Renal pelvis (tissue), 12 donors: ENCODE measurements at places on chromosomes 12 and 14. TPM values are rescaled to one million over a fixed set of nuclear protein-coding genes. Genes with fewer than 3 reads are reported as not detected.

DNA sequence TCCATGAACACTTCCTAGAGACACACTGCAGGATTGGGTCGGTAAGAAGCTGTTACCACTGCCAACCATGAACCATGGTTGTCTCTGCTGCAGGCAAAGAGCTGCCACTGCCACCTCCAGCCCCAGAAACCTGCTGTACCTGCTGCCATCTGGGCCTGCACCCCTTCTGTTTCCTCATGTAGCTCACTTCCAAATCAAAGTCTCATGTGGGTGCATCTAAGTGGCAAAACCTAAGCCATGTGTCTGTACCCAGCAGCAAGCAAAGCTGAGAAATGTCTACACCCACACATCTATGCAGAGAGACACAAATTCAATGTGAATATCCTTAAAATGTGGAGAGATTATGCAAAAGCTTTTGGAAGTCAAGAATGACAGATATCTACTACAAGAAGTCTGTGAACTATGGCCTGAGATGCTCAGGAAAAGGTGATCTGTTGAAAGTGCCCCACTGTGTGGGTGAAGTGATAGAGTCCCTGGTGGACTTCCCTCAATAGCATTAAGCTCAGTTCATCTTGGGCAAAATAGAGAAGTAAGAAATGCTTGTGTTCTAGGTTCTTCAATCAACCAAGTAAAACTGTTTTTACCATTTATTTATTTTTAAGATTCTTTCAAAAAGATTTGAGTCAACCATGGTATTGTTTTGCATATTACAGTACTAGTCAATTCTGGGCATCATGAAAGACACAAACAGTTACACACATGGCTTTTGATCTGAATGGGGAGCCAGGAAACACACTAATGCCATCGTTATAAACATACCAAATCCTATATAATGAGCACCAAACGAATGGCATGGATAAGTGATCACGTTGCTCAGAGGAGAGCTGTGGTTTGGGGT is 64.4 kb downstream of the FOS start:
- no peak for DNase-seq

DNA sequence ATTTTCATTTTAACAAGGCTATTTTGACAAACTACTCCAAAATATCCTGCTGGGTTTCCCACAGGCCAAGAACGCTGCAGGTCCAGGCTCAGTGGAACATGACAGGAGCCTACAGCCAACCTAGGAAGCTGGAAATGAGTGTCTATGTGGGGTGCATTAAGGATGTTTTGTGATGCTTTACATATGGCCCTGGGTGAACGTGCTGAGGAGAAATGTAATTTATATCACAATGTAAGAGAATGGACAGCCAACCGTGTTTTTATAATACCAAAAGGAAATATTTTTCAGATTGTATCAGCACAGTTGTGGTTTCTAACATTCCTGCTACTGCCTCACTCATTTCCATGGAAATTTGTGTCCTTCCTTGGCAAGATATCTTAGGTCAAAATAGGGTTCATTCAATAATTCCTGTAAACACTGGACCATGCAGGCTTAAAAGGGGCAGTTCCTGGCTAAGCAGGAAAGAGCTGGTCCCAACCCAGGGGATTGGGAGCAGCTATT is 51.5 kb downstream of the ST8SIA1 start:
- peak; percentile 23 for DNase-seq

DNA sequence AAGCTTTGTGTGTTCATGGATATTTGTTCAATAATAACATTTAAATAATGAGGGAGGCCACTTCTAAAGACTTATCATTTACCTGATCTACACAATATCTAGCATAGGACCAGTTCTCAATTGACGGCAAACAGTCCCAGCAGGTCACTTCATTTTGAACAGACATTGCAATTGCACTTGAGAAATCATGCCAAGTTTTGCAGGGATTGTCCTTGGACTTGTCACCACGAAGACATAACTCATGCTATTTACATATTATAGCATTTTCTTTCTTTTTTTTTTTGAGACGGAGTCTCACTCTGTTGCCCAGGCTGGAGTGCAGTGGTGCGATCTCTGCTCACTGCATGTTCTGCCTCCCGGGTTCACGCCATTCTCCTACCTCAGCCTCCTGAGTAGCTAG is 34.5 kb upstream of the BICD1 start:
- DNase-seq = no peak

DNA sequence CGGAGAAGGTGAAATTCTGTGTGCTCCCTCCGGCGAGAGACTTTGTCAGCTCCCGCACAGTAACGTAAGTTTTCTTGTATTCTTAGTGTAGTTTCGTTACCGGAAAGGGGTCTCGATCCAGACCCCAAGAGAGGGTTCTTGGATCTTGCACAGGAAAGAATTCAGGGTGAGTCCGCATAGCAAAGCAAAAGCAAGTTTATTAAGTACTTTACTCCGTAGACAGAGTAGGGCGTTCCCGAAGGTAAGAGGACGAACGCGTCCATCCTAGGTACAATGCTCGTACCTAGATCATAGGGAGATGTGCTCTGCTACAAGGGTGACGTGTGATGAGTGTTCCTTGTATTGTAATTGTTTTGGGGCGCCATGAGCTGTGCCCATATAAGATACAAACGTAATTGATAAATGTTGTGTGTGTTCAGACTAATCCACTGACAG is 293 bp downstream of the IFI27L1 start:
- DNase-seq = no peak

- DNase-seq = no peak
Observed at GRCh38 chr14:23660290-23661226, 24.4 kb downstream of the DHRS2 start.

DNA sequence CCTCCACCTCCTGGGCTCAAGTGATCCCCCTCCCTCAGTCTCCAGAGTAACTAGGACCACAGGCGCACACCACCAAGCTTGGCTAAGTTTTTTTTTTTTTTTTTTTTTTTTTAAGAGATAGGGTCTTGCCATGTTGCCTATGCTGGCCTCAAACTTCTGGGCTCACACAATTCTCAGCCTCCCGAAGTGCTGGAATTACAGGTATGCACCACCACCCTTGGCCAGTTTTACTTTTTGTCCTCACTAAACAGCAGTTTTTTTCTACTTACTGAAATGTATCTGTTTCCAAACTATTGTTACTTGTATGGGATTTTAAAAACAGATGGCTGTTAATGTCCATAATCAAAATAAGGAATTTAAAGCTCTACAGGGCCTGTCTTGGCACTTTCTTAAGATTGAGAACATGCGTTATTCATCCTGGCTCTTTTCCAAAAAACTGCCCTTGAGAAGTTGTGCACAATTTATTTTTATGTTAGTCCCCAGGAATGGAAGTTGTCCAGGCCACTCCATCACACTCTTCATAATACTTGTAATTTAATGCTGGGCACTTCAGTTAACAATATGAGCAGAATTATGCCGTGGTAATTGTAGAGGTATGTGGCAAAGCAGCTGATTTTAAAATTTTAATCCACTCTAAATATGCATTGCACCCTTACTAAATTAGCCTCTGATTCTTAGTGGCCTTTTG is 51.9 kb upstream of the REP15 start:
- peak; percentile 36 for DNase-seq

DNA sequence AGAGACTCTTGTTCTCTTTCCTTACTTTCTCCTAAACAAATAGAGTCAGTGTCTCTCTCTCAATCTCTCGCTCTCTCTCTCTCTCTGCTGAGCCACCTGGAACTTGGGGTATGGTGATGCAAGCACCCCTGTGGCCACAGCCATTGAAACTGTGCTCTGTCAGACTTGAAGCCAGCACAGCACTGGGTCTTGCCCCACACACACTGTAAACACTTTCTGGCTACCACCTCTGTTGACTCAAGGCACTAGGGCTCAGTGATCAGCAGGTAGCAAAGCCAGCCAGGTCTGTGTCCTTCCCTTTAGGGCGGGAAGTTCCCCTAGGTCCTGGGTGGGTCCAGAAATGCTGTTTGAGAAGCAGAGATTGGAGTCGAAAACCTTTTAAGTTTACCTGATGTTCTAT is 125.9 kb upstream of the GARIN6 start:
- DNase-seq = no peak

GCH1 gene
- polyA plus RNA-seq = 8.5 TPM

GNG2 gene
- 67.4 TPM for polyA plus RNA-seq

ADGRD1 gene
- 10.3 TPM for polyA plus RNA-seq

DIABLO gene
- polyA plus RNA-seq = 74.3 TPM

LRP1-AS gene
- not detected for polyA plus RNA-seq
